ENCODE measurements at places on chromosomes 1 and 21.

- DNase-seq = no peak
Measured at GRCh38 chr1:109589177-109589576, 30.2 kb downstream of the GNAT2 start.

DNA sequence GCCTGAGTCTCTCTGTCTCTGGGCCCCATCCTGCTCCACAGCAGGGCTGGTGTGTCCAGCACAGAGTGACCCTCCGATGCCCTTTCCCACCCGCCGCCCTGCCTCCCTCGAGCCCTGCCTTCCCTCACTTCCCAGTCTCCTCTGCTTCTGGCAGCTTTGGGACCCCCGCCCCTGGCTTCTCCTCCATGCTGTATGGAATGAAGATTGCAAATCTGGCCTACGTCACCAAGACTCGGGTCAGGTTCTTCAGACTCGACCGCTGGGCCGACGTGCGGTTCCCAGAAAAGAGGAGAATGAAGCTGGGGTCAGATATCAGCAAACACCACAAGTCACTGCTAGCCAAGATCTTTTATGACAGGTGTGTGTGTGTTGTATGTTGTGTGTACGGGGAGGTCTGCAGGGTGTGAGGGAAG lies 14.3 kb downstream of the MOV10 start:
- no peak for DNase-seq

GRCh38 chr1:33384040-33384812 lies 46.7 kb downstream of the PHC2 start:
- DNase-seq = no peak

DNA sequence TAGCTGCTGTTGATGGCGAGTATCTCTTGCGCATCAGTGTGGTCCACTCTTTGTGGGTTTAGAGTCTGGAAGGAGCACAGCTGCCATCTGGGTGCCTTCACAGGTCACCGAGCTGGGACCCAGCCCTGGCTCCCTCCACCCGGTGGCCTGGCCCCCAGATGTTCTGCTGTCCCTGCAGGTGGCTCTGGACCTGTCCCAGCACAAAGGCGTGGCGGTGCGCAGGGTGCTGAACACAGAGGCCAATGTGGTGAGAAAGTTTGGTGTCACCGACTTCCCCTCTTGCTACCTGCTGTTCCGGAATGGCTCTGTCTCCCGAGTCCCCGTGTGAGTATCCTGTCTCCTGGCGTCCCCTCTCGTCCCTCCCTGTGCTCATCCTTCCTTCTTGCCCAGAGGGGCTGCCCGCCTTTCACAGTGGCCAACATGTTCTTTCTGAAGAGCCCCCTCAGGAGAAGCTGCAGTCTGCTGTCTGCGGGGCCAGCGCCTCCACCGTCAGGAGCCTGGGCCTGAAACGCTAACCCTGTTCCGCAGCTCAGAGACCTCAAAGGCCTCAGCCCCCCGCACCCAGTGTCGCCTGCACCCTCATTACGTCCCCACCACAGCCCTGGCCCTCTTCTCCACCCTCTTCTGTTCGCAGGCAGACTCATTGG lies 27.4 kb downstream of the QSOX1 start:
- no peak for DNase-seq

DNA sequence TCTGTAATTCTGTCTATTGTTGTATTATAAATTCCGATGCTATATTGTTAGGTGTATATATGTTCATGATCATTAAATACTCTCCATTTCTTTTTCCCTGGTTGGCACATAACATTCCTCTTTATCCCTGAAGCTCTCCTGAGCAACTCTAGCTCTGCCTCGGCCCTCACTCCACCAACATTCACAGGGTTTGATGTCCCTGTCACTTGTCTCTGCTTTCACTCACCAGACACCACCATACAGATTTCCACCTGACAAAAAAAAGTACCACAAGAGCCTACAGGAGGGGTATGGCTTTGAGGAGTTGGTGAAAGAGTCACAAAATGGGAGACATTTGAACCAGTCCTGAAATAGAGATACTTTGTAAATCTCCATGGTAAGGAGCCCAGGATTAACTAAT lies 8.8 kb upstream of the TSPEAR start:
- DNase-seq = no peak

DNA sequence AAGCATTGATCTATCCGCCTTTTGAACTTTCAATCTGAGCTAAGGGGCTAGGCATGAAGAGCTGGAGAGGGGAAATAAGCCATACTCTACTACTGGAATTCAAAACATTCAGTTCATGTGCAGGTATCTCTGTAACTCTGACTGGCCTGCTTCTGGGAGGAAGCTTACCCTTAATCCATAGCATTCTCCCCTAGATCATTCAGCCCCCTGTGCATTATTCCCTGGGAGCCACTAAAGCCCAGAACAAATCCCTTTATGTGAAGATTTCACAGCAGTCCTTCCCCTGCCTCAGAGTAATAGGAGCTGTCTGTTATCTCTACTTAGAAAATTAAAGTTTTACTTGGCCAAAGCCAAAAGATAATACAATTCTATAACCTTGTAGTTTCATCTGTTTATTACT lies 300.7 kb downstream of the SEC16B start:
- no peak for DNase-seq
